ENCODE measurements at places on chromosomes 2 and 18.

GRCh38 chr2:177604271-177605065, 211.9 kb downstream of the AGPS start:
- DNase-seq, result peak; percentile 67

DNA sequence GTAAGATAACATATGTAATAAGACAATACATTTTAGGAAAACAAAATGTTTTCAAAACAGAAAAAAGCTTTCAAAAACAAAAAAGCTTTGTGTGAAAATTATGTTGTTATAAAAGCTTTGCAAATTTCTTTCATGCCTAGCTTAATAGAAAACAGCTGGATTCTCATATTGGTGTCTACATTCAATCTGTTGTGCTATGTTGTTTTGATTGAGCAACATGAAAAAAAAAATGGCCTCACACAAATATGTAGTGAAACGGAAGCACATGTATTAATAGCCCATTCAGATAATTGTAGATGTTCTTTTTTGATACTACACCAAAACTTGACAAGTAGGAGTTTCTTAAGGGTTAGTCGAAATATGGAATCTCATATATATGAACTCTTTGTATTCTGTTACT, 197.5 kb downstream of the ZEB2 start:
- DNase-seq, result peak; percentile 44

GRCh38 chr2:116674188-116674587, 1140.3 kb upstream of the DDX18 start:
- DNase-seq, result no peak

GRCh38 chr2:3126171-3126910, 251.3 kb downstream of the EIPR1 start:
- DNase-seq, result no peak

DNA sequence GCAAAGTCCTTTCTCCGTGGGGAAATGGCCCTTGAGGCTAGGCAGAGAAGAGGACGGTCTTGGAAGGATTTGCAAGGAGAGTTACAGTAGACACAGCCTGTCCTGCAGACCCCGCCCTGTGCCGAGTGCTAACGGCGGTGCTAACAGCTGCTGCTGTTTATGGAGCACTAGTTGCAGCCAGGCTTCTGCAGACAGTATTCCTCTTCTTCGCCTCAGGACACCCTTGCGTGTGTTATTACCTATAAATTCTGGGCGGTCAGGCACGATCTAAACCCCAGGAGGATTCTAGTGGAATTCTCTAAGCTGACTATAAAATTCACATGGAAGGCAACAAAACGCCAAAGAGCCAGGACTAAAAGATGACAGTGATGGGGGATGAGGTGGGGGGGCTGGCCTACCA, 139.8 kb downstream of the GLI2 start:
- no peak for DNase-seq

- no peak for DNase-seq
These were observed 97.9 kb upstream of the NOL4 start for GRCh38 chr18:34322365-34323289.

DNA sequence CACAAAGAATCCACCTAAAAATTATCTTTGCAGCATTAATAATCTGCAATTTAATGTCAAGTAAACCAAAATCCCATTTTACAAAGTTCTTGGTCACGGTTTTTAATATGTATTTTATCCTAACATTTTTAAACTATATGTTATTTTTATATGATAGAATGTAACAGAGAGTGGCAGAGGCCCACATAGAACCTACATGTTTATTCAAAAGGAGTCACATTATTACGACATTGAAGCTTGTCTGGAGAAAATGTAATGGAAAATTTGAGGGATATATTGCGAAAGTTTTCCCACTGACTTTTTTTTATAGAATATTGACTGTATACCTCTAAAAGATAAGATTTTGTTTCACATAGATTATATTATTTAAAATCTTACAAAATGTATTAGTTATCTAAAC, 89.7 kb upstream of the COL3A1 start:
- no peak for DNase-seq

DNA sequence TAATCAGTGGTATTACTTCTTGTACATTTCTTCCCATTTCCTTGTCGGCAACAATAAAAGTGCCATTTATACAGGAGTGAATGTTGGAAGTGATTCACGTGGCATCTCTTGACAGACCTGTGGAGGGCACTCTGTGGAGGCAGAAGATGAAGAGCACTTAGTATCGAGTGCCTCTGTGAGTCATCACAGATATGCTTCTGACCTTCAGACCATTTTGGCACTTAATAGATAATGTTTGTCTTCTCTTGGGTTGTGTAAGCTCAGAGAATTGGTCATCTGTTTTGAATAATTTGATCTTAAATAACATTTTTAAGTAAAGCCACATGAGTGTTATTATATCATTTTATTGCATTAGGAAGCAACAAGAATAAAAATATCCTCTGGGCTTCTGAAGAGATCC, 305.5 kb downstream of the PTPRM start:
- DNase-seq, result no peak

DNA sequence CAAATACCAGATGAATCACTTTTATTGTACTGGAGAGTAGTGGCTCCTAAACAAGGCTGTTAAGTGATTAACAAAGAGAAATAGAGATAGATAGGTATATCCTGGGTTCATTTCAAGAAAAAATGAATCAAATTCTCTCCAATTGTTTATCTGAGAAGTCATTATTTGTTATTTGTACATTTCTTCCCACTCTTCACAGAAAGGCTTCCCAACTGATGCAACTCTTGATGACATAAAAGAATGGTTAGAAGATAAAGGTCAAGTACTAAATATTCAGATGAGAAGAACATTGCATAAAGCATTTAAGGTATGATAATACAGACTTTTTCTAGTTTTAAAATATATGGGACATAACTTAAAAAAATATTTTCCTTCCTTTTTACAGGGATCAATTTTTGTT, 7.9 kb downstream of the SSB start:
- no peak for DNase-seq

DNA sequence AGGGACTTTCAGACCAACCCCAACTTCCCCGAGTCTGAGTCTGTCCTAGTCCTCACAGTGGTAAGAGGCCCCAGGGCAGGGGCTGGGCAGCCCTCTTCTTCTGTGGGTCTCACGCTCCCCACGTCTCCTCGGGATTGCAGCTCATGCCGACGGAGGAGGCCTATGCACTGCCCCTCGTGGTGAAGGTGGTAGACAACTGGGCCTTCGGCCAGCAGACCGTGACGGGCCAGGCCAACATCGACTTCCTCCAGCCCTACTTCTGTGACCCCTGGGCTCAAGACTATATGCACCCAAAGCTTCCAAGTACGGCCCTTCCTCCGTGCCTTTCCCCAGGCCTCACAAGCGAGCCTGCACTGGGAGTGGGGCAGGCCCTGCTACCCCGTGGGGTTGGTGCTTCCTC, 44.3 kb downstream of the LMAN2L start:
- no peak for DNase-seq

- no peak for DNase-seq
These were observed 39.9 kb downstream of the TANK start for GRCh38 chr2:161199912-161200701.

- DNase-seq, result no peak
These were observed 73.1 kb downstream of the MYCN start for GRCh38 chr2:16013359-16013911.

GRCh38 chr2:107325981-107326786, 440.2 kb upstream of the ST6GAL2 start:
- DNase-seq, result no peak

DNA sequence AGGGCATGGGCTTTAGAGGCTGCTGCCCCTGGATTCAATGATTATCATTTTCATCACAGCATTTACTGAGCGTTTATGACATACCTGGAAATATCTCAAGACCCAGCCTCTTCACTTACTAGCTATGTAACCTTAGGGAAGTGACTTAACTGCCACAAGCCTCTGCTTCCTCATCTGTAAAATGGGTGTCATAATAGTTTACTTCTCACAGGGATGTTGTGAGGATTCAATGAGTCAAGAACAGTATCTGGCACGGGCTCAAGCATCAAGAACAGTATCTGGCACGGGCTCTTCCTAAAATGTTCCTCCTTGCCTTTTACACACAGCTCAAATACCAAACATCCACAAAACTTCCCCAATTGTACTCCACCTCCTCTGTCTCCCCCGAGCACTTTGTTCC, 31.4 kb downstream of the LGALSL start:
- no peak for DNase-seq

GRCh38 chr2:149313512-149313972, 16.8 kb upstream of the LYPD6 start:
- no peak for DNase-seq

DNA sequence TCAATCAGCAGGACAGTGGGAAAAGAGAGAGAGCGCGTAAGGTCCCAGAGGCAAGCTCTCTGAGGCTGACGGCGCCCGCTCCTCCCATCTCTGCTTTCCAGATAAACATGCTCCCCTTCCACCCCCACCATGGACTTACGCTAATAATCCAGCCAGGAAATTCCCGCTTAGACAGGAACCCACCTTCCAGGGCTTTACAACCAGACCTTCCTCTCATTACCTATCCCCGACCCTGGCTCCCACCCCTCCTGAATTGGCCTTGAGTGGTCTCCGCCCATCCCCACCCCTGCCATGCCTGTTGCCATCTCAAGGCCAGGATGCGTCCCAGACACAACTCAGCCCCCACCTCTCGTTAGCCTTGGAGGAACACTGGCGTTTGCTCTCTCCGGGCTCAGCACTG, 131.1 kb downstream of the SMAD2 start:
- DNase-seq, result no peak

- no peak for DNase-seq
These were observed 45.9 kb downstream of the TMEM237 start for GRCh38 chr2:201597397-201597796.

Data from AG09309 (cell line).